ENCODE measurements at places on chromosomes 6 and 20.
A peak's percentile ranks its signal among the peaks of the same experiment; 100 is the strongest.

GRCh38 chr6:145375502-145375901 lies 359.8 kb downstream of the EPM2A start:
- no peak for ATAC-seq

GRCh38 chr6:4360920-4361319 lies 225.5 kb upstream of the ECI2 start:
- no peak for ATAC-seq

DNA sequence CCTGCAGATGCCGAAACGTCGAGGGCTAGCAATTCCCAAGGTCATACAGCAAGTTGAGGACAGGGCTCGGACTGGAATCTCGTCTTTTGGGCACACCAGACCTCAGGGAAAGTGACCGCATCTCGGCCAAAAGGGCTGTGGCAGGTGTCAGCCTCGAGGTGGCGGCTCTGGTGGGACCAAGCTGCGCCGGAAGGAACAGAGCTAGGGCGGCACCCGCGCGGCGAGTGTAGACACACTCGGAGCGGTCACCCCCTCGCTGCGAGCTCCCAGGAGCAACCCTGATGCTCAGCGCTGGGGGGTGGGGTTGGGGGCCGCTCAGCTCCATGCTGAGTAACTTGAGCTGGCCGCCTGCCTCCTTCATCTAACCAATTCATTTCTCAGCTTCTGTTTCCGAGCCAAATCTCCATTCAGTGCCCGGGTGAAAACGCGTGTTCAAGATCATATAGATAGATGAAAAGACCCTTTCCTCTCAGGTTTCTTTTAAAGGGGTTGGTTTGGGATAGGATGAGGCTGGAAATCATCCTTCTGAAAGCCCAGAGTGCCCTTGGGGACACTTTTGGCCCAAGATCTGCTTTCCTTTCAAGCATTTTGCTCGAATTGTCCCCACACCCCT lies 2.2 kb upstream of the TUBB2B start:
- peak; percentile 41 for ATAC-seq

- no peak for ATAC-seq
Measured at GRCh38 chr6:164551706-164552105, 757.7 kb downstream of the C6orf118 start.

- ATAC-seq = no peak
Measured at GRCh38 chr20:43516251-43516824, 8.8 kb downstream of the L3MBTL1 start.

GRCh38 chr6:134510920-134511319 lies 193.0 kb upstream of the SGK1 start:
- ATAC-seq = no peak

GRCh38 chr20:62390317-62391164 lies 3.6 kb downstream of the RPS21 start:
- no peak for ATAC-seq

- ATAC-seq = peak; percentile 37
Measured at GRCh38 chr20:5056801-5057599, 55.7 kb upstream of the SLC23A2 start.

- ATAC-seq = no peak
Measured at GRCh38 chr6:63943826-63944225, 308.2 kb downstream of the PHF3 start.

DNA sequence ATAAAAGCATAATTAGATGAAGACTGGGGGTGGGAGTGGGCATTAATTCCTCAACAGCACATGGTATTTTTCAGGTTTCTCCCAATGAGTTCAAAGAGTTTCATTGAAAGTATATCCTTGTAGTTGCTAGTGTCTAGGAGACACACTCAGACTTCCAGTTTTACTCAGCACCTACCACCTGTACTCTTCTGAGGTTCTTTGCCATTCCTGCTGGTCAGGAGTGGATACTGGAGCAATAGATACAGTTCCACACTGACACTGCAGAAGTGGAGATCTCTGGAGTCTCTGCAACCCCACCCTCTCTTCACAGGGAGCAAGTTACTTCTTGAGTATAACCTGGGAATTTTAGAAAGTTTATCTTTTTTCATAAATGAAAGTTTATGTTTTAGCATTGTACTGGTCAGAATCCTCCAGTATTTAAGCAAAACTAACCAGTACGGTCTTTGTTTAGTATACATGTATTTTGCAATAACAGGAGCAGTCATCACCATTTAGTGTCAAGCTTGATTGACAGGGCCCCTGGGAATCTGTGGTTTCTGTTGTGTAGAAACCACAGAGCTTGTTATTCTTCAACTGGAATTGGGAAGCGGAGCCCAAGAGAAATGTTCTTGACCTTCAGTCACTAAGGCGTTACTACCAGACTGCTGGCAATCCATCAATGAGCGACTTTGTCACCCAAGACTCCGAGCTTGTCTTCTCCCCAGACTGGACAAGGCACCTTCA lies 148.1 kb downstream of the ZDHHC14 start:
- no peak for ATAC-seq

GRCh38 chr6:109800771-109801170 lies 109.7 kb downstream of the FIG4 start:
- ATAC-seq = peak; percentile 94

GRCh38 chr6:73803562-73804241 lies 107.7 kb downstream of the CD109 start:
- peak; percentile 20 for ATAC-seq

GRCh38 chr6:75449630-75450206 lies 43.9 kb downstream of the FILIP1 start:
- no peak for ATAC-seq

Measured in esophagus mucosa (tissue), 1 donor.